Lower lobe of right lung (tissue), 2 donors: ENCODE measurements at places on chromosomes 1 and 21. TPM values are rescaled to one million over a fixed set of nuclear protein-coding genes. Genes with fewer than 3 reads are reported as not detected.

- DNase-seq: no peak
- no peaks in the 10 kb centered on the region for H3K36me3 ChIP-seq
- H3K4me3 ChIP-seq: no peak overlapping the region
These were observed 9.7 kb downstream of the CA6 start for GRCh38 chr1:8955406-8955805.

The SDHB gene
- total RNA-seq: 79.8 TPM

- no peaks in the 10 kb centered on the region for H3K36me3 ChIP-seq
- DNase-seq: no peak
- H3K4me1 ChIP-seq: no peaks in the 10 kb centered on the region
- H3K4me3 ChIP-seq: no peak overlapping the region
- H3K27me3 ChIP-seq: no peaks in the 10 kb centered on the region
- no peak overlapping the region for H3K27ac ChIP-seq
These were observed 152.7 kb downstream of the PIK3R3 start for GRCh38 chr1:45979778-45980176.

The HCRTR1 gene
- total RNA-seq: not detected

DNA sequence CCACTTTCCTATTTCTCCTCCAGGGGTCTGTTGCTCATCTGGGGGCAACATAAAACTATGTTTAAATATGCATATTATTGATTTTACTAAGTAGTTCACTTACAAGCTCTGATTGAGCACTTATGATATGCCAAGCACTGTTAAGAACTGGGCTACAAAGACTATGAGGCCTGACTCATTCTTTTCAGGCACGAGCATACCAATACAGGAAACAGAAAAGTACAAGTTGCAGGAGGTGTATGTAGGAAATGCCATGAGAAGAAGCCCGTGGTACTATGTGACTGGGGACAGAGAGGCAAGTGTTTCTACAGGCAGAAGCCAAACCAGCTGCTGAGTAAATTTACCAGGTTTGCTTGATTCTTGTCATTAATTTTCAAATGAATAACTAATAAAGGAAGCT, 120.4 kb upstream of the PTGFR start:
- H3K36me3 ChIP-seq: no peaks in the 10 kb centered on the region
- H3K4me1 ChIP-seq: no peaks in the 10 kb centered on the region
- H3K27me3 ChIP-seq: no peaks in the 10 kb centered on the region

The TNNI3K gene
- 1.1 TPM for total RNA-seq

DNA sequence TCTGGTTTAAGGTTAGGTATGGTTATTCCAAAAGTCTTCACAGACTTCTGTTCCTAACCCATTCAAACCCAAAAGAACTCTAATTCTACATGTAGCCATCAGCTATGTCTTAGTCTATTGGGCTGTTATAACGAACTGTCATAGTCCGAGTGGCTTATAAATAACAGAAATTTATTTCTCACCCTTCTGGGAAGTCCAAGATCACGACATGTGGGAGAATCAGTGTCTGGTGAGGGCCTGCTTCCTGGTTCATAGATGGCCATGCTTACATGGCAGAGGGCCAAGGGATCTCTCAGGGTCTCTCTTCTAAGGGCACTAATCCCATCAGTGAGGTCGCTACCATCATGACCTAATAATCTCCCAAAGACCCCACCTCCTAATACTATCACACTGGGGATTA, 103.0 kb upstream of the PPP2R5A start:
- no peak for DNase-seq

DNA sequence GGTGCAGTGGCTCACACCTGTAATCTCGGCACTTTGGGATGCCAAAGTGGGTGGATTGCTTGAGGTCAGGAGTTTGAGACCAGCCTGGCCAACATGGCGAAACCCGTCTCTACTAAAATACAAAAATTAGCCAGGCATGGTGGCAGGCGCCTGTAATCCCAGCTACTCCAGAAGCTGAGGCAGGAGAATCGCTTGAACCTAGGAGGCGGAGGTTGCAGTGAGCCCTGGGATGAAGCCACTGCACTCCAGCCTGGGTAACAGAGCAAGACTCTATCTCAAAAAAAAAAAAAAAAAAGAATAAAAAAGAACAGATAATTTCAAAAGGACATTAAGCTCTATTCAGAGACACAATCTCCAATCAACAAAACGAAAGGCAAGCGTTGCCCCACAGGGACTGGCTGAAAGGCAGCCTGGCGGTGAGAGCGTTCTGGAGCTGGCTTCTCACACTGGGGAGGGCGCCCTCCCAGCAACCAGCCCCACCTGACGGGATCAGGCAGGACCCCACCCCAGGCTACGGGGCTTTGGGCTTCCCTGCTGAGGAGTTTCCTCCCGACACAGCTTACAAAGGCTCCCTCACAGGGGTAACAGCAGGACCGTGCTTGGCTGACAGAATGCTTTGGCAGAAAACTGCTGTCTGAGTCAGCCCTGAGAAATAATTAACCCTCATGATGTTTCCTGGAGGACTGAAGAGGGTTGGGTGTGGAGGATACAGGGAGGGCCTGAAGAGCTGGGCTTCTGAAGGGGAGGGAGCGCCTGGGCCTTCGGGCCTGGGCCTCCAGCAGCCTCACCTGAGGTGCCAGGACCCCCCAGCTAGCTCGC, 31.1 kb upstream of the SRP9 start:
- DNase-seq: peak; percentile 56
- peak overlapping the region; percentile 48 for H3K4me3 ChIP-seq
- H3K27me3 ChIP-seq: no peaks in the 10 kb centered on the region
- H3K4me1 ChIP-seq: peaks cover 33% of the 10 kb centered on the region
- no peaks in the 10 kb centered on the region for H3K36me3 ChIP-seq

The RIPPLY3 gene
- total RNA-seq: 0.44 TPM

DNA sequence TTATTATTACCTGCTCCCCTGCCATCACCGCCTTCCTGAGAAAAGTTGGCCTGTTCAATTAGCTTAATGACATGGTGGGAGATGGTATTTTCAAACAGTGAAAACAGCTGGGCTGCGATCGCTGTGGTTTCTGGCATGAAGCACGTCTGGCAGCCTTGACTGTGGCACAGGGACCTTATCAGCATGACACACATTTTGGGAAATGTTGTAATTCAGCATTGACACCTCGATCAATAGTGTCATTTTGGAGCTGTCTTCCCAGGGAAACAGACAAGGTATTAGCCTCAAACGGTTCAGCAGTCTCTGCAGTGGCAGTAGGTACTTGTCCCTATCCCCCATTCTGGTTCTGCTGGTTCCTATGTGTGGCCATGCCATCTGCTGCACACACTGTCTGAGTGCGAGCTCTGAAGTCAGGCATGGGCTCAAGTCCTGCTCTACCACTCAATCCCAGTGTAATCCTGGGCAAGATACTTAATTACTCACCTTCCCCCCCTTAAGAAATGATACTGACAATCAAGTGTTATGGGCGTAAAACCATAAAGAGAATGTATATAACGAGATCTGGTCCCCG, 154.5 kb upstream of the KCND3 start:
- no peak overlapping the region for H3K27ac ChIP-seq
- no peaks in the 10 kb centered on the region for H3K4me1 ChIP-seq
- H3K36me3 ChIP-seq: no peaks in the 10 kb centered on the region
- H3K27me3 ChIP-seq: peaks cover 3% of the 10 kb centered on the region
- no peak overlapping the region for H3K4me3 ChIP-seq

DNA sequence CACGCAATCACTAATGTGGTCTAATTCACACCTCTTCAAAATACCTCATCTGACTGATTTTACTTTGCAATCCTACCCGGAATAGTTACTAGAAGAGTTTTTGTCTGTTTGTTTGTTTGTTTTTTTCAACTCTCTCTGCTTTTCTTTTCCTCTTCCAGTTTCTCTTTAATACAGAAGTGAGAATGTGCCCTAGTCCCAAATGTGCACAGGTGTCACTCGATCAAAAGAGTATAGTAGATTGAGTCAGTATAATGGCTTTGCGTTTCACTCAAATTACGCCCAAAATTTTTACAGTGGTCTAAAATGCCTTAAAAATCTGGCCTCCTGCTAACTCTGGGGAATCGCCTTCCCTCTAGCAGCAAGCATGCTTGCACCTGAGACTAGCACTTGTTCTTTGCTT, 1536.8 kb downstream of the KCNT2 start:
- no peak overlapping the region for H3K4me3 ChIP-seq
- no peaks in the 10 kb centered on the region for H3K4me1 ChIP-seq
- H3K36me3 ChIP-seq: no peaks in the 10 kb centered on the region
- DNase-seq: no peak

DNA sequence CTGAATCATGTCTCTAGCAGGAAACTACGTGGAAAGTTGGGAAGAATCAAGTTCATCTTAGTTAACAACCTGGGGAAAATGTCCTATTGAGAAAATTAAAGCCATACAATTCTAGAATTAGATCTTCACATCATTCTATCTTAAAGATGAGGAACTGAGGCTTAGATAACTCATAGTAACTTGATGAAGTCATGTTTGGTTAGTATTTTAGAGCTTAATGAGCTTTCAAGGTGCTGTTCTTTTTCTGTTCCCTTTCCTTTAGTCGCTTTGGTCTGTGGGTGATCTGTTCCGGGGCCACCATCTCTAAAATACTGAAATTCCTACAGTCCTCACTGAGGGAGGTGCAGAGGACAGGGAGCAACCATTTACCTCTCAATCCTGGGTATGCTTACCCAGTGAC, 4.3 kb upstream of the GLUL start:
- no peak overlapping the region for H3K4me3 ChIP-seq
- no peak overlapping the region for H3K27ac ChIP-seq
- H3K27me3 ChIP-seq: no peaks in the 10 kb centered on the region
- H3K36me3 ChIP-seq: no peaks in the 10 kb centered on the region
- peaks cover 29% of the 10 kb centered on the region for H3K4me1 ChIP-seq
- DNase-seq: no peak

The FMOD gene
- total RNA-seq: 28.9 TPM

The GBP2 gene
- total RNA-seq: 48.8 TPM

The SYPL2 gene
- total RNA-seq: 1.5 TPM

- H3K36me3 ChIP-seq: no peaks in the 10 kb centered on the region
- no peak for DNase-seq
- no peaks in the 10 kb centered on the region for H3K4me1 ChIP-seq
- no peak overlapping the region for H3K27ac ChIP-seq
- H3K27me3 ChIP-seq: no peaks in the 10 kb centered on the region
These were observed 178.0 kb downstream of the RYR2 start for GRCh38 chr1:237219751-237220642.

DNA sequence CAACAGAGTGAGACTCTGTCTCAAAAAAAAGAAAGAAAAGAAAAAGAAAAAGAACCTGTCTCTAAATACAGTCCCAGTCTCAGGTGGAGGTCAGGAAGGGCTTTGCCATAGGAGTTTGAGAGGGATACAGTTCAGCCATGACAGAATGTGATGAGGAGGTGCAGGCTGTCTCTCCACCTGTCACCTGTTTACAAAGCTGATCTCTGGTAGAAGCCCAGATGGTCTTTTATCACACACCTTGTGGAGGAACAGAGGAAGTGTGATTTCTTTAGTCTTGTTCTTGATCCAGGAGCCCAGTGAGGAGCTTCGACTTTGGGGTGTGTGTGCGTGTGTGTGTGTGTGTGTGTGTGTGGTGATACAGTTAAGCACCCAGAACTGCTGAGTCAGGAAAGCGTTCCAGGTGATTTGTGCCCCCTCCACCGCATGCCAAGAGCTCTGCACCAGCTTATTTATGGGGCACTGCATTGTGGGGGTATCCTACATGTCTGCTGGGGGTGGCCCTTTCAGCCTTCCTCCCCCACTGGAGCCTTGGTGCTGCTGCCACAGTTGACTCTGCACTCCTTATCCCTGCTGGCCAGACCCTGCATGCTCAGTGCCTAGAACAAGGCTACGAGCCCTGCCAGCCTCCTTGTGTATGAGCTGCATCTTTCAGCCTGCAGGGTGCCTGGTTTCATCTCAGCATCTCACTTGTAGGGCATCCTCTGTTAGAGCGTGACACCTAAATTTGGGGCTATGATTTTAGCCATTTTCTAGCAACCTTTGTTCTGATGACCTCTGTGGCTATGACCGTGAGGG, 19.3 kb downstream of the DOP1B start:
- no peak for DNase-seq
- H3K4me1 ChIP-seq: peaks cover 7% of the 10 kb centered on the region
- H3K36me3 ChIP-seq: no peaks in the 10 kb centered on the region

GRCh38 chr21:41460578-41461527, 34.8 kb downstream of the MX1 start:
- peaks cover 41% of the 10 kb centered on the region for H3K36me3 ChIP-seq
- H3K4me1 ChIP-seq: no peaks in the 10 kb centered on the region
- H3K4me3 ChIP-seq: no peak overlapping the region
- no peaks in the 10 kb centered on the region for H3K27me3 ChIP-seq
- H3K27ac ChIP-seq: no peak overlapping the region

DNA sequence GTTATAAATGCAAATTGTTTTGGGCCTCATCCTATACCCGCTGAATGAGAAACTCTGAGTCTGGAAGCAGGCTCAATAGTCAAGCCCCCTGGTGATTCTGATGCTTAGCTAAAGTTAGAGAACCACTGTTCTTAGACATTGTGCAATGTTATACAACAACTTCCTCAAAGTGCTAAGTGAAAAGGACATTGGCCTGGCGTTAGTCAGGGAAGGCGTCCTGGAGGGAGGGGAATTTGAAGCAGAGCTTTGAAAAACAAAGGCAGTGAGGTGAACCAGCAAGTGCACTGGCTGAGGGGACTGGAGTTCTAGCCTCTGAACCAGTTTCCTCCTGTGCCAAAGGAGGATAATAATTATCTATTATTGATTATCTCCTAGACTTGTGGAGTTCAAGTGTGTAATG, 5.1 kb downstream of the CD1D start:
- H3K4me1 ChIP-seq: peaks cover 12% of the 10 kb centered on the region
- no peak overlapping the region for H3K4me3 ChIP-seq
- H3K27me3 ChIP-seq: peaks cover 35% of the 10 kb centered on the region
- H3K27ac ChIP-seq: no peak overlapping the region
- no peak for DNase-seq

DNA sequence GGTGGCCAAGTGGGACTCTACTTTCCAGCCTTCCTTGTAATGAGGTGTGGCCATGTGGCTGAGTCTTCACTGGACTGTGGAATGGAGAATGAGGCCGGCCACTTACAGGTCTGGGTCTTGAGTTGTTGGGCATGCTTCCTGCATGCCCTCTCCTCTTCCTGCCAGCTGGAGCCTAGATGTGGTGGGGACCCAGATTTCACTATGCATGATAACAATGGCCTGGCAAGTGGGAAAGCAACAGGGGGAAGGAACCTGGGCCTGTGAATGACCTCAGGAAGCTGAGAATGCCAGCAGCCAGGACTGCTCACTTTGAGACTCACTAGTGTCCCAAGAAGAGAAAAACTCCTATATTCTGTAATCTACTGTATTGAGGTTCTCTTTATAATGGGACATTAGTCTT, 8.5 kb upstream of the SLC26A9 start:
- no peaks in the 10 kb centered on the region for H3K36me3 ChIP-seq
- H3K4me3 ChIP-seq: no peak overlapping the region
- H3K4me1 ChIP-seq: peaks cover 6% of the 10 kb centered on the region
- no peak for DNase-seq
- no peaks in the 10 kb centered on the region for H3K27me3 ChIP-seq
- no peak overlapping the region for H3K27ac ChIP-seq

The WDR26 gene
- total RNA-seq: 86.6 TPM

The VCAM1 gene
- total RNA-seq: 5.5 TPM
